ENCODE measurements at places on chromosomes 11 and 22.
A peak's percentile ranks its signal among the peaks of the same experiment; 100 is the strongest.

GRCh38 chr11:93519179-93519578, 24.0 kb downstream of the SMCO4 start:
- no peak for DNase-seq

GRCh38 chr22:41177622-41178424, 27.3 kb upstream of the L3MBTL2 start:
- DNase-seq, result no peak

DNA sequence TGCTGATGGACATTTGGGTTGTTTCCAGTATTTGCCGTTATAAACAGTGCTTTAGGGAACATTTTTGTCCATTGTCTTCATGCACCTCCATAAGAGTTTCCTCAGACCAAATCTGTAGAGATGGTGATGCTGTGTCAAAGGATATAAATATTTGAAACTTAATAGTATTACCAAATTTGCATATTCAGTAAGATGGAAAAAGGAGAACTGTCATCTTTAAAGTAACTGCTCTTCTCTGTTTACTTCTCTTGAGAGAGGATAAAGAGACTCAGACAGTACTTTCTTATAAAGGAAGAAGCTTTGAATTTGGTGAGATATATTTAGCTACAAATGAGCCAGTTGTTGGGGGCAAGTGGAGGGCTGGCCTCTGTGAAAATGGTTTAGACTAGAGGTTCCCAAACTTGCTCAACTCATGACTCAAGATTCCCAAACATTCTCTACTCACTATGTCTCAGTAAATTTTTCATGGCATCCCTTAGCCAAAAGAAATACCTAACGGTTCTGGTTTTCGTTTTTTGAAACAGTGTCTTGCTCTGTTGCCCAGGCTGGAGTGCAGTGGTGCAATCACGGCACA, 26.2 kb downstream of the SHISA8 start:
- DNase-seq, result no peak

GRCh38 chr22:24117942-24118341, 63.3 kb upstream of the SUSD2 start:
- peak; percentile 14 for DNase-seq

DNA sequence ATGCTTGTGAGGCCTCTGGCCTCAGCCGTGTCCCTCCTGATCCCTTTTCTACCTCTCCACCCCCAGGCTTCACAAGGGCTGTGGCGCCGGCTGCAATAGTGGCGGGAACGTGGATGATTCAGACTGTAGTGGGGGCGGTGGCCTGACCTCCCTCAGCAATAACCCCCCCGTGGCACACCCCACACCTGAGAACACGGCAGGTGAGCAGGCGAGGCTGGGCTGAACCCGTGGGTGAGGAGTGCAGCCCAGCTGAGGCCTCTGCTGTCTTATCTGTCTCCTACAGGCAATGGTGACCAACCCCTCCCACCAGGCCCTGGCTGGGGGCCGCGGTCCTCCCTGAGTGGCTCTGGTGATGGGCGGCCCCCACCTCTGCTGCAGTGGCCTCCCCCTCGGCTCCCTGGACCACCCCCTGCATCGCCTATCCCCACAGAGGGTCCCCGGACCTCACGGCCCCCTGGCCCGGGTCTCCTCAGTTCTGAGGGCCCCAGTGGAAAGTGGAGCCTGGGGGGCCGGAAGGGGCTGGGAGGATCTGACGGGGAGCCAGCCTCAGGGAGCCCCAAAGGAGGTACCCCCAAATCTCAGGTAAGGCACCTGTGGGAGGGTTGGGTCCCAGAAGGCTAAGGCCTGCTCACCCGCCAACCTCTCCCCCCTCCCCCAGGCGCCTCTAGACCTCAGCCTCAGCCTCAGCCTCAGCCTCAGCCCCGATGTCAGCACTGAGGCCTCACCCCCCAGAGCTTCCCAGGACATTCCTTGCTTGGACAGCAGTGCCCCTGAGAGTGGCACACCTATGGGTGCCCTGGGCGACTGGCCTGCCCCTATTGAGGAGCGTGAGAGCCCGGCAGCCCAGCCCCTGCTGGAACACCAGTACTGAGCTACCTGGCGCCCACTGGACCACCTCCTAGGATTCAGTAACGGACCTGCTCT, 1.5 kb upstream of the SIPA1 start:
- DNase-seq, result no peak

DNA sequence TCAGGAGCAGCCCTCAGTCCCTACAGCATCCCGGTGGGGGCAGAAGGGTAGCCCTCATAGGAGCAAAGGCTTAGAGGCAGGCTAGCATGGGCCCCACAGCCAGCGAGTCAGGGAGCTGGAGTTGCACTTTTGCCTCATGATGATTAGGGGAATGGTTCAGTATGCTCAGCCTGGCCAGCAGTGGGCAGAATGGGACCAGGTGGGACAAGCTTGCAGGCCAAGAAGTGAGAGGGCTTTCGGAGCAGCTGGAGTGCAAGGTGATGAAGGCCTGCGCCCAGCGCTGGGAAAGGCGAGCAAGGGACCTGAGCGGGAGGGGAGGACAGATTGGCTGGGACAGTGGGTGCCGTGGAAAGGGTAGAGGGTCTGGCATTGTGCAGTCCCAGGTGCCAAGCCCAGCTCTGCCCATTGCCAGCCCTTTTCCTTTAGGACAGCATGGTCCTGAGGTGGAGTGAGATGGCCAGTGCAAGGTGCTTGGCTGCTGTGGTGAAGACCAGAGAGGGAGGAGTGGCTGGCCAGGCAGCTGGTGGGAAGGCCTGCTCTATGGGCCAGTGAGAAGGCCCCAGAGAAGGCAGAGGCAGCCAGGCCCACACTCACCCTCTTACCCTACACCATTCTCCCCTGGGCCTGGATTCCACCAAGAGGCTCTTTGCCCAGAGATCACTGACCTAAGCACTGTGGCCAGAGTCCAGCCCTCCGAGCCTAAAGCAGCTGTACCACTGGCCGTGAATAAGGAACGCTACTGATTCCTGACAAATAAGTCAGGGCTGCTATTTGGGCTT, 47.9 kb upstream of the SUSD2 start:
- DNase-seq, result peak; percentile 66

Data from left ventricle myocardium superior (tissue), 1 donor.